ENCODE measurements at places on chromosomes 4 and X. TPM values are rescaled to one million over a fixed set of nuclear protein-coding genes. Genes with fewer than 3 reads are reported as not detected.
A peak's percentile ranks its signal among the peaks of the same experiment; 100 is the strongest.

DNA sequence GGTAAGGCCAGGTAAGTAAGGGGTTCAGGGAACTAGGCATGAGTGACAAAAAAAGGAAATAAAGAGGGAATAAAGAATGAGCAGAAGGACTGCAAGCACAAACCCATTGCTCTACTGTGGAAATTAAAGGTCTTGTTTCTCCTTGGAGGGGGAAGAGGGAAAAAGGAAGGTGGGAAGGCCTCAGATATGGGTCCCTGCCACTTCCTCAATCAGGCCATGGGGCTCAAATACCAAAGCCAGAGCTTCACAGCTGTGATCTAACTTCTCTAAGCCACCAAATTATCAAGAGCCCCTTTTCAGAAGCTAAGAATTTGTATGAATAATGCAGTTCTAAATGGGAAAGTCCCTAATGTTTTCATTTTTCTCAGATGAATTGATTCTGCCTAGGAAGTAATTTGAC is 4.7 kb downstream of the USP51 start:
- no peak overlapping the region for H3K27ac ChIP-seq
- H3K36me3 ChIP-seq: no peaks in the 10 kb centered on the region
- no peak for DNase-seq
- H3K4me3 ChIP-seq: no peak overlapping the region
- H3K4me1 ChIP-seq: peaks cover 5% of the 10 kb centered on the region

DNA sequence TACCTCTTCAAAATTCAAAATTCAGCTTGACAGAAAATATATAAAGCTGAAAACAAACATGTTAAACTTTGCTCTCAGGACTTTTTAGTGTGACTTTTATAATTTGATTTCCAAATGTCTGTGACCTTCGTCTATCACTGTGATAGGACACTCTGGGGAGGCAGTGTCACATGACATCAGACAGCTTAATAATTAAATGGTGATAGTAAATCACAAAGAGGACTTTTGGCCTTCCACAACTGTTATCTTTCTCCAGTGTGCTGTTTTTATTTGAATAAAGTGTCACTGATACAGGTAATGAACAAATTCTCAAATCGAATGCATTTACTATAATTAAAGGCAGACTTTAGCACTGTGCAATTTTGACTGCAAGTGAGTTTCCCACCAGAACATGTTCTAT is 83.1 kb downstream of the MID1 start:
- no peaks in the 10 kb centered on the region for H3K27me3 ChIP-seq
- peaks cover 3% of the 10 kb centered on the region for H3K4me1 ChIP-seq
- no peaks in the 10 kb centered on the region for H3K36me3 ChIP-seq
- peak overlapping the region; percentile 14 for H3K27ac ChIP-seq
- H3K4me3 ChIP-seq: no peak overlapping the region

DNA sequence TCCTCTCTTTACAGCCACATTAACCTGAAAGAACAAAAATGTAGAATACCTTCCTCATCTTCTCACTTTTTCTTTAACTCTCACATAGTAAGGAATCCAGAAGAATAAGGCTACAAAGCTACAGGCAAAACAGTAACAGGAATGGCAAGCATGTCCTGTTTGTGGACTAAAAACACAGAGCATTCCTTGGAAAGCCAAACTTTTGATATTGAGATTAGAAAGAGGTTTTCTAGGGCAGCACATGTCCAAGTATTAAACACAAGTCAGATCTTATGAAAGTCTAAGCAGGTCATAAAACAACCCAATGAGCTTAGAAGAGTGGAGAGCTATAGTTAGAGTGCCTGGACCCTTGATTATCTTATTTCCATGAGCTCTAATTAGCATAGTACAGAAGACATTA is 58.2 kb upstream of the FAM9C start:
- H3K4me3 ChIP-seq: no peak overlapping the region
- peaks cover 24% of the 10 kb centered on the region for H3K4me1 ChIP-seq
- no peak for DNase-seq
- no peaks in the 10 kb centered on the region for H3K27me3 ChIP-seq
- no peaks in the 10 kb centered on the region for H3K36me3 ChIP-seq
- H3K27ac ChIP-seq: peak overlapping the region; percentile 61

- peak overlapping the region; percentile 35 for H3K27ac ChIP-seq
- peak; percentile 52 for DNase-seq
- no peaks in the 10 kb centered on the region for H3K27me3 ChIP-seq
Observed at GRCh38 chr4:144948009-144948408, 150.0 kb downstream of the ANAPC10 start.

The REELD1 gene
- 0.44 TPM for polyA plus RNA-seq

The ENPP6 gene
- polyA plus RNA-seq: not detected

Data from hepatocyte (in vitro differentiated cells).